ENCODE measurements at places on chromosomes 7 and 10. TPM values are rescaled to one million over a fixed set of nuclear protein-coding genes. Genes with fewer than 3 reads are reported as not detected.

SKIDA1 gene
- total RNA-seq = 1.3 TPM

CHAT gene
- not detected for total RNA-seq

ASZ1 gene
- total RNA-seq = not detected

GPR85 gene
- total RNA-seq = not detected

PHKG1 gene
- total RNA-seq = not detected

IL15RA gene
- total RNA-seq = 13.3 TPM

GPER1 gene
- total RNA-seq = 2.3 TPM

MRLN gene
- total RNA-seq = not detected

BCCIP gene
- total RNA-seq = 102 TPM

HOXA4 gene
- 0.57 TPM for total RNA-seq

CYP26C1 gene
- total RNA-seq = 0.23 TPM

TEX36 gene
- not detected for total RNA-seq

PURB gene
- 16.2 TPM for total RNA-seq

GRCh38 chr10:22908837-22909236 lies 19.0 kb upstream of the ARMC3 start:
- no peak for DNase-seq

GRCh38 chr10:13483073-13483472 lies 45.7 kb downstream of the BEND7 start:
- DNase-seq = no peak

GRCh38 chr7:94450044-94450697 lies 55.5 kb downstream of the COL1A2 start:
- no peak for DNase-seq

GRCh38 chr10:13907570-13907969 lies 320.8 kb downstream of the PRPF18 start:
- no peak for DNase-seq

DNA sequence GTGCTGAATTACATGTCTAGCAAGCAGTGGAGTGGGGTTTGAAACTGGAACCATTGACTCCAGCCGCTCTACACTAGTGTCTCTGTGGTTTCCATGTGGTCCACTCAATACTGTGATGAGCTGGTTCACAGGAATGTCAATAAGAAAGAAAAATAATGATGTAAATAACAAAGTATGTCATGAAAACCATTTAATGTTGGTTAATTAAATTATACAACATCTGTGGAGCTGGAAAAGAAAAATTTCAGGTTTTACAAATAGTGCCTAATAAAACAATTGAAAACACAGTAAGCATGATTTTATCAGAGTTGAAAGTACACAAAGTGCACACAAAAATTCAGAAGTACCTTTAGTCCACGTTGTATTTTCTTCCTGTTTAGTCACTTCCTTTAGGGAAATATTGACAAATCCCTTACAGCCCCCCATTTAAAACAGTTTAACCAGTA lies 28.7 kb upstream of the NAMPT start:
- DNase-seq = no peak

DNA sequence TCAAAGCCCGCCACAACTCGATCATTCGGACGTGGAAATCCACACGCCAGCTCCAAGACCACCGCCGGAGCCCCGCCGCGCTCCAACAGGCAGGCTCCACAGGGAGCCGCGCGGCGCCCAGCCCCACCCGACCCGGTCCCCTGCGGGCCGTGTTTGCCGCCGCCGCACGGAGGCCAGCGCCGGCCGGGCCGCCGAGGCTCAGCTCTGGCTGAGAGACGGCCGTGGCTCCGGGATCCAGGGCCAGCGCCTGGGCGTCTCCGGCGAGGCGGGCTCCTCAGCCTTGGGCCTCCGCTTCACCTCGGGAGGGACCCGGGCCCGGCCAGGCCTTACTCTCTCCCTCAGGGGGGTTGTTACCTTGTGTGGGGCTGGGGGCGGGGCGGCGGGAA lies 333 bp downstream of the SMNDC1 start:
- DNase-seq = no peak

DNA sequence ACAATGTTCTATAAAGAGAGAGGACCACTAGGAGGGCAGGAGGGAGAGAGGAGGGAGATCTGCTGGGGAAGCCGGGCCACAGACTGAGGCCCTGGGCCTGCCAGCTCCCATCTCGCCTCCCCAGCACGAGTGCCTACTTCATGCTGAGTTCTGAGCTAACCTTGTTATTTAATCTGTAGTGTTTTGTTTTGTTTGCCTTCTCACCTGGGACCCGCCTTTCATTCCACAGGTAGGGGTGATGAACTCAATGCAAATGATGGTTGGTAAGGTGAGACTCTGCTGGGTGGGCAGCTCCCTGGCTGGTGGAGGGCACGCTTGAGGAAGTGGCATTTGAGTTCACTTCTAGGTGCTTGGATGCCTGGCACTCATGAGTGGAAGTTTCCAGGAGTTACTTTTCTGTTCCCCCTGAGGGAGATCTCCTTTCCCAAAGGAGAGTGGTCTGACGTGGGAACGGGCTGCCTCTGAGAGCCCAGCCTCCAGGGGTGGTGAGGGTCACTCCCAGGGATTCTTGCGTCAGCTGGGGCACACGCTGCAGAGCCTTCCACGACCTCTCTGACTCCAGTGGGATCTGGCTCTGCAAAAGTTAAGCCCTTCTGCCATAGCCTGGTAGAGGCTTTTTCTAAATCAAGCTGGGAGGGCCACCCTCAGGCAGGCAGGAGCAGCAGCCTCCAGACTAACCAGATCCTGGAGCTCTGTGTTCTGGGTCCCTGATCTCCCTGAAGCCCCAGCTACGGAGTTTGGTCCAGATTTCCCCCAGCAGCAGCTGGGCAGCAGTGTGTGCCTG lies 22.4 kb downstream of the UBTD1 start:
- no peak for DNase-seq

- no peak for DNase-seq
Observed at GRCh38 chr10:15652117-15652516, 67.6 kb downstream of the ITGA8 start.

GRCh38 chr7:140235114-140235513 lies 58.3 kb upstream of the KDM7A start:
- DNase-seq = no peak

DNA sequence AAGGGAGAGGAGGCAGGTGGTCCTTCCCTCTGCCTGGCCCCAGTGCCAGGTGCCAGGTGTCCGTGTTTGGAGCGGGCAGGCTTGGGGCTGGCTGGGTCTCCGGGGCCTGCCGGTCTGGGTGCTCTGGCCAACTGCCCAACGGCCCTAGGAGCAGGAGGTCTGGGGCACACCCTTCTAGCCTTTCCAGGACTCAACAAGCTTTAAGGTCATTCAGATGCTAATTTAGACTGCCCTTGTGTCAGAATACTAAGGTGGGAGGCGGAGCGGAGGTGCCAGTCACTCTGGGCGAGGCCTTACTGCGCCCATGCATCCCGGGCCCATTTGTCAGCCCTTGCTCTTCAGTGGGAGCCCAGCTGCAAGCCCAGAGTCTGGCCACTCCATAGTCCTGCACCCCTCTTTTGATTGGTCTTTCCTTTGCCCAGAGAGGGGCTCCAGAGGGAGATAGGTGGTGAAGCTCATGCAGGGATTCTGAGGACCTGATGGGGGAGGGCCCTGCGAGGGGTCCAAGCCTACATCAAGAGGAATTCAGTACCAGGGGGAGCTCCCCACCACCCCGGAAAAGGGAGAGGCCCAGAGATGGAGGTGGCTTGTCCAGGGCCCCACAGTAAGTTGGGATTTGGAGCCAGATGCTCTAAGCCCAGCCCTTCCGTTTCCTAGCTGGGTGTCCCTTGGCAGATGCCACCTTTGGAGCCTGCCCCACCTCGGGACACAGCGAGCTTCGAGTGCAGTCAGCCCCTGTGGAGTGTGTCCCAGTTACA lies 1.3 kb downstream of the PGAM2 start:
- DNase-seq = no peak

DNA sequence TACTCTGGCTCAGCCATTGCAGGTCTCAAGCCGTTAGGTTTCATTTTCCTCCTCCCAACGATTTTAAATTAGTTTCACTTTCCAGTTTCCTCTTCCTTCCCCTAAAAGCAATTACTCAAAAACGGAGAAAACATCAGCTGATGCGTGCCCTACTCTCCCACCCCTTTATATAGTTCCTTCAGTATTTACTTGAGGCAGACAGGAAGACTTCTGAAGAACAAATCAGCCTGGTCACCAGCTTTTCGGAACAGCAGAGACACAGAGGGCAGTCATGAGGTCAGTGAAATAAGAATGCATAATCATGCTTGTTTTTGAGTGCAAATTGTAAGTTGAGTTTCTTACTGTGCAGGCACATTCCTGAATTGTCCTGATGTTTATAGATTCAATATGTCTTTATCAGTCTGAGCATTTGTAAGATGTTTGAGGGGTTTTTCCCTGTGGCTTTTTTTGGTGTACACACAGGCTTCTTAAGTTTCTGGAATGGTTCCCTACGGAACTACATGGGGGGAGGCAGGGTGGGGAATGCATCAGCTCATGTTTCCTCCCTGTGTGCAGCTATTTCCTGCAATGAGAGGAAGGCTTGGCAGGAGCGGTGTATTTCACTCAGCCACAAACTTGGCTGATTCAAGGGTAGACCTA lies at the start of gene IFIT3:
IFIT3 (plus strand) TSS at position 195 of the 639 bp plus-strand sequence; CDS start at position 272, 77 bp downstream.
- DNase-seq = peak; percentile 60

- no peak for DNase-seq
Observed at GRCh38 chr7:148348466-148348865, 242.1 kb upstream of the C7orf33 start.

DNA sequence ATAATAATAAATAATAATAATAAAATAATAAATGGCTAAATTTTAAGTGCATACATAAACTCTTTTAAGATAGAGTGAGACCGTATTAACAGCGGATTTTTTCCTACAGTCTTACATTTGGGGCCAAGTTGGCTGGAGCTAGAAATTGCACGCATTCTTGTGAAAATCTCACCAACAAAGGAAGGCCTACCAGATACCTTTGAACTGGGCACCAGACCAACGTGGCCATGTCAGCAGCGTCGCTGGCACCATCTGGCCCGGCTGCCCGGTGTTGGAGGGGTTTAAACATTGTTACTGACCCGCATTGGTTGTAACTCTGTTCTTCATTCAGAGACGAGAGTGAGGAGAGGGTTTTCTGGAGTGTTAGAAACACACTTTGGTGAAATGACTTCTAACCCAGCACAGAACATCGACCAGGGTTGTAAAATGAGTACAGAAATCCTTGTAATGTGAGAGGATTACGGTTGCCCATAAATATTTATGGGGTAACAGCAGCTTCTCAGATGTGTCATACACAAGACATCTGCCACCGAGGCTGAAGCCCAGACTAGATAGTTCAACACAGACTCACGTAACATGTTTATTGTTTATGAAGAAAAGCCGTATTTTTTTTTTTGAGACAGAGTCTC lies 34.6 kb upstream of the UNCX start:
- DNase-seq = no peak

- no peak for DNase-seq
Observed at GRCh38 chr7:69166979-69167516, 431.2 kb upstream of the AUTS2 start.
